Fibroblast of skin of left biceps (primary cell): ENCODE measurements at places on chromosomes 7 and 10.
A peak's percentile ranks its signal among the peaks of the same experiment; 100 is the strongest.

DNA sequence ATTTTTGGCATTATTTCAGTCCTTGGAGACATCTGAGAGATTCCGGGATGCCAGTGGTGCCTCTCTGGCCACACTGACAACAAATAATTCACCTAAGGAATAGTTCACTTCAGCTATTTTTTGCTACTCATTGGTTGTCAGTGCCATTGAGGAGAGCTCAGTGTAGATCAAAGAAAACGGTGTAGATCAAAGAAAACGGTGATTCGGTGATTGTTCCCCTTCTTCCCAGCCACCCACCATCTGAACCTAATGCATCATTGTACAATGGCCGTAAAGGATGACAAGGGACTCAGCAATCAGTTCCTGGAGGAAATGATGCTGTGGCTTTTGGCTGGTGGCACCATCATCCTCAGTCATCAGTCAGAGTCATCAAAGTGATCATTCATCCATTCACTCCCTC lies 80.6 kb downstream of the PTPRZ1 start:
- no peak for DNase-seq

GRCh38 chr7:20267482-20267881 lies 50.3 kb upstream of the MACC1 start:
- no peak for DNase-seq

DNA sequence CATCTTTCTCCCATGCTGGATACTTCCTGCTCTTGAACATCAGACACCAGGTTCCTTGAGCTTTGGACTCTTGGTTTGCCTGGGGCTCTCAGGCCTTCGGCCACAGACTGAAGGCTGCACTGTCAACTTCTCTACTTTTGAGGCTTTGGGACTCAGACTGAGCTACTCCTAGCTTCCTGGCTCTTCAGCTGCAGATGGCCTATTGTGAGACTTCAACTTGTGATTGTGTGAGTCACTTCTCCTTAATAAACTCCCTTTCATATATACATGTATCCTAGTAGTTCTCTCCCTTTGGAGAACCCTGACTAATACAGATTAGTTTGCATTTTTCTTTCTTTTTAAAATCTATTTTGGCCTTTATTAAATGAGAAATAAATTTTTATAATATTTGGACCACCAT lies 276.2 kb upstream of the SEMA3C start:
- DNase-seq, result no peak

DNA sequence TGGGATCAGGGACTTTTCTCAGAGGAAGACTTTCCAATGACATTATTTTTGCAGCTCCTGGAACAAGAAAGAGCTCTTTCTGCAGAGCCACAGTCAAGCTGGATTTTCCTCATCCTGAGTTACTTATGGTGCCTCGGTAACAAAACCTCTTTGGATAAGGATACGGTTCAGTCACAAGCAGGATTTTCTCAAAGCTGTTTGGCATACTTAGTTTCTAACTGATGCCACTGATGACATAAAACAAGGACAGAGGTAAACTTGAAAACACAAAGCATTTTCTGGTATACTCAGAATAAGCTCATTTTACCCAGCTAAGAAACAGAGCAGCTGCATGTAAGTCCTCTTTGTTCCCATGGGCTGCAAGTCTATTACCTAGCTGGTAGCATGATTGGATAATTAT lies 340.9 kb upstream of the MEOX2 start:
- no peak for DNase-seq

DNA sequence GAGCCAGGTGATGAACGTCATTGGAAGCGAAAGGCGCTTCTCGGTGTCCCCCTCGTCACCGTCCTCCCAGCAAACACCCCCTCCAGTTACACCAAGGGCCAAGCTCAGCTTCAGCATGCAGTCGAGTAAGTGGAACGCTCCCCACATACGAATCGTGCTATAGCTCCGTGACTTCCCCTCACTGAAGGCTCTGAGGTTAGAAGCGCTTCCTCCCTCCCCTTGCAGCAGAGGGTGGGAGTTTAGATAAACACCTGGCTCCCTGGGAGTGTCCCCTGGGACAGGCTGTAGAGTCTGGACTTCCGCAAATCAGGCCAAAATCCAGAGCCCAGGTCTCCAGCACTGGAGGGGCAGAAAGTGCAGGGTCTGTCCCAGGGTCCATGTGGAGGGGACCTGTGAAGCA lies 105.0 kb upstream of the NPS start:
- no peak for DNase-seq

DNA sequence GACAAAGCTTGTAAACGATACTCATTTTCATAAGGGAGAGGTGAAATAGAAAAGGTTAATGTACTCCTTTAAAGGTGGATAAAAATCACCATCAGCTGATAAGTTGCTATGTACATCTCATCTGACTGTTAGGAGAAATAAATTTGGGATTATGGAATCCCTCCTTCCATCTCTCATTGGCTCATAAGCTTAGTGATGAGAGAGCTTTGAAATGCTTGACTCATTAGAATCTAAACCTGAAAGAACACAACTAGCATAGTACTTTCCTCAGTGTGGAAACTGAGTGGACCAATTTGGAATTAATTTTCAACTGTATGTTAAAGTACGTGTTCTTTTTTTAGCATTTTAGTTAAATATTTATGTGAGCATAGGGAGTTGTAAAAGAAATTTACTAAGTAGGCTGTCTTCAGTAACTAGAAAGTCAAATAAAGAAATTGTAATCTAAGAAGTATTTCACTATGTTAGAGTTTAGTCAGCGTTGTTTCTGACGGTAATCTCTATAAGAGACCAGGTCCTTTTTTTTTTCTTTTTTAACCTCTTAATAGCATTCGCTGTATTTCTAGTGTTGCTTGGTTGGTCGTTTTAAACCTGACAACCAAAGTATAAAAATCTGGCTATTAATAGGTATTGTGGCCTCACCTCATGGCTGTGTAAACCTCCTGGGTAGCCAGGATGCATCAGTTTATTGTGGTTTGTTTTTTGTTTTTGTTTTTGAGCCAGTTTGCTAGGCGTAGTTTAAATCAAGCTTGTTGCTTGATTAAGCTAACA lies 34.4 kb downstream of the FHIP2A start:
- no peak for DNase-seq

DNA sequence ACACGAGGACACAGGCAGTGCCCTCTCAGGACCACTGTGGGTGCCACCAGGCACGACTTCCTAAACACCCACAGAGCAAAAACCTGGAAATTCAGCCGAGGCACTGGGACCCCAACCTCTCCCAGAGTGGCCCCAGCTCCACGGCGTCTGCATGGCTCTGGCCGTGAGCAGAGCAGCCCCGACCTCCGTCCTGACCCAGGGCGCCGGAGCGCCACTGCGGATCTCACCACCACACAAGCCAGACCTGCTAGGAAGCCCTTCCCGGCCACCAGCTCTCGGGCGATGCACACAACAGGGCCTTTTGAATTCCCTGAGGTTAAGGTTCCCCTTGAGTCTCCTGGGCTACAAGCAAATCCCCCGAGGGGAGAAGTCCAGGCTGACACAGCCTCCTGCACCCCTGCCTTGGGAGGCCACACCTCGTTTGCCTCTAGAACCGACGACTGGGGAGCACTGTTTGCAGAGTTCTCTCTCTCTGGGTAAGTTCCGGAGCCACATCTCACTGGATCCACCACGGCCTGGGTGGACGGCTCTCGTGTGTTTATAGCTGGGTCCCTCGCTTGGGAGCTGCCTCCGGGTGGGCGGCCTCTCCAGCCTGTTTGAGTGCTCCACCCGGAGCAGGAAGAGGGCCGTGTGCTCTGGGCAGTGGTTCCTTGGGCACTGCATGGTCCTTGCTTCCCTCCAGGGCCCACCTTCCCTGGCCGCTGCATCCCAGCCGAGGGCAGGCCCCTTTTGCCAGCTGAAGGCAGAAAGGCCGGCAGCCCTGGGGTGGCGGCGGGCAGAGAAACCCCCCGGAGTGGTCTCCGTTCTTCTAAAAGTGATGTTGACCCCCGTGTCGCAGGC lies 15.5 kb upstream of the PSMG3 start:
- no peak for DNase-seq

DNA sequence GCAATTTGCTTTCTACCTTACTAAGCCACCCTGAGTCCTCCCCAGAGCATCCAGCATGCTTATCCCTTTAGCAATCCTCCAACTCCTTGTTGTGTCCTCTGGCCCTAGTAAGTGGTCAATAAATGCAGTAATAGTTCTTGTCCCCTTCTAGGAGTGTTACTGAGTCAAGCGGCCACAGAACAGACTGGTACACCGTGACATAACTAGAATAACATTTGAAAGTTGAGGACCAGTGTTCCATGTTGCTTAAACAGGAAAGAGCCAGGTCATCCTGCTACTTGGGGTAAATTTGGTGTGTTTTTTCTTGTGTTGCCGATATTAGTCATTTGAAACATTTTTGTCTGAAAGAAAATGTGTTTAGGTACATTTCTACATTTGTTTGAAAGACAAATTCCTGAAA lies 4.8 kb upstream of the CDK6 start:
- no peak for DNase-seq

GRCh38 chr10:30986053-30986555 lies 45.6 kb downstream of the ZNF438 start:
- peak; percentile 44 for DNase-seq

DNA sequence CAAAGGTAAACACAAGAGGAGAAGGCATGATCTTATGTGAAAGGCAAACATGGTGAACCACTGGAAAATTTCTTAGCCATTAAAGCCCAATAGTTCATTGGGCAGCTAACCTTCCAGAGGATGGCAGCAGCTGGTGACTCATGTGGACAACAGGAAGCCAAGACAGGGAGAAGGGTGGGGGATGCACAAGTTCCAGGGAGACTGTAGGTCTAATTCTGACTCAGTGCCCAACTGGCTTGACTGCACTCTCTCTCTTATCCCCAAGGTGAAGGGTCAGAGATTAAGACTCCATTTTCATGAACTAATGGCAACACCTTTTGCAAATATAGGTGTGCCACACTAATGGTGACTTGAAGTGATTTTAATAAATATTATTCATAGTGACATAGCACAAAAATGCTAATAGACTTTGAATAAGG lies 47.9 kb upstream of the SLC35B4 start:
- DNase-seq, result no peak

DNA sequence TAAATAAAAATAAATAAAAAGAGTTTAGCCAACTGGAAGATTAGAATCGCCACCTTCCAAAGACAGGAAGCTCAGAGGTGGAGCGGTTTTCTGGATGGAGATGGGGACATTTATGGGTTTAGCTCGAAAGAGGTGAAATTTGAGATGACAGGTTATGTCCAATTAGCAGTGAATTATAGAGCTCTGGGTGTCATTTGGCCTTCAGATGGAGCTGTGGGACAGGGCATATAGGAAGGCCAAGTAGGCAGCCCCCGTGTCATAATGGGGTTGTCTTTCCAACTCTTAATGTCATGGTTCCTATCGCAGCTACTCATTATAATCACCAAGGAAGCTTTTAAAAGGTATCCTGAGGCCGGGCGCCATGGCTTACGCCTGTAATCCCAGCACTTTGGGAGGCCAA lies 21.0 kb upstream of the EEPD1 start:
- no peak for DNase-seq
